GM12878 (cell line): ENCODE measurements at places on chromosomes 11 and 22. TPM values are rescaled to one million over a fixed set of nuclear protein-coding genes. Genes with fewer than 3 reads are reported as not detected.

DNA sequence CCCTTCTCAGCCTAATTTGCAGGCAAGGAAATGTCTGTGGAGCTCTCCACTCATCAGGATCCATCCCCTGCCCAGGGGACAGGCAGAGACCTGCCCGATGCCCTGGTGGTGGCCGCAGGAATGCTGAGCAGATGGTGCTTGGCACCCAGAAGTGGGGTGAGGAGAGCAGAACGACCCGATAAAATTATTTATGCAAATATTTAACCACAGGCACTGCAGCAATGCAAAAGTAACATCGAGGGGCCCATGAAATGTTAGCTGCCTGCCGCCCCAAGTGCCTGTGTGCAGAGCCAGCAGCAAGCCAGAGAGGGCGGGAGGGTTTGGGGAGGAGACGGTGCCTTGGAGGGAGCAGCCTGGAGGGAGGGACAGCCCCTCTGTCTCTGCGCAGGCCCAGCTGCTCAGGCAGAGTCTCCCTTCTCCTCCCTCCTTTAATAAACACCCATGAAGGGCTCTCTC is 205.5 kb downstream of the CTTN start:
- no peak for DNase-seq

DNA sequence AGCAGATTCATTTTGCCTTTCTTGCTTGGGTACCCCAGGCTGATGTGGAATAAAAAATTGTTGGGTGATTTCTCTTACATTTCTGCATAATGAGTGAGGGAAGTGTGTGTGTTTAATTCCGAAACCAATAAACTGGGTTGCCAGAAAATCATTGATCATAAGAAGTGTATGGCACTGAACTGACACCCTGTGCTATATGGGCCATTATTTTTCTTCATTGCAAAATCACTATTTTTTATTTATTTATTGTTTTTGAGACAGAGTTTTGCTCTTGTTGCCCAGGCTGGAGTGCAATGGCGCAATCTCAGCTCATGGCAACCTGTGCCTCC is 14.6 kb upstream of the HIKESHI start:
- DNase-seq, result no peak

DNA sequence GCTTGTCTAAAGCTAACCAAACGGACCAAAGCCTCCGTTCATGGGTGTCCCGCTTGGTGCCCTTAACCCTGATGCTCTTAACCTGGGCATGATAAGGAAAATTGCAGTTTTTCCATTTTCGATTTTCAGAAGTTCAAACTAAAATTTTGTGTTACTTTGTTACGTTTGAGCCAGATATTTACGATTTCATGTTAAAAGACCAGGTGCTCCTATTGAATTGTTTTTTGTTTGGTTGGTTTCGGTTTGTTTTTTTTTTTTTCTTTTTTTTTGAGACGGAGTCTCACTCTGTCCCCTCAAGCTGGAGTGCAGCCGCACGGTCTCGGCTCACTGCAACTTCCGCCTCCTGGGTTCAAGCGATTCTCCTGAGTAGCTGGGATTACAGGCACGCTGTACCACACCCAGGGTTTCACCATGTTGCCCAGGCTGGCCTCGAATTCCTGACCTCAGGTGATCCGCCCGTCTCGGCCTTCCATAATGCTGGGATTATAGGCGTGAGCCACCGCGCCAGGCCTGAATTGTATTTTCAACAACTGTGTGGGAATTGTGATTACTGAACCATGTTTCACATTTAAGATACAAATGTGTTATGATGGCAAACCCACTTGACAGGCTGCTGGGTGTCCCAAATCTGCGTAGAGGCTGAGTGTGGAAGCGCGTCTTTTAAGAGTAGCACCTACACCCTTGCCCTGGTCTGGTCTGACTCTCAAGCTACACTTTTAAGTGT is 864 bp upstream of the USP28 start:
- DNase-seq, result no peak

DNA sequence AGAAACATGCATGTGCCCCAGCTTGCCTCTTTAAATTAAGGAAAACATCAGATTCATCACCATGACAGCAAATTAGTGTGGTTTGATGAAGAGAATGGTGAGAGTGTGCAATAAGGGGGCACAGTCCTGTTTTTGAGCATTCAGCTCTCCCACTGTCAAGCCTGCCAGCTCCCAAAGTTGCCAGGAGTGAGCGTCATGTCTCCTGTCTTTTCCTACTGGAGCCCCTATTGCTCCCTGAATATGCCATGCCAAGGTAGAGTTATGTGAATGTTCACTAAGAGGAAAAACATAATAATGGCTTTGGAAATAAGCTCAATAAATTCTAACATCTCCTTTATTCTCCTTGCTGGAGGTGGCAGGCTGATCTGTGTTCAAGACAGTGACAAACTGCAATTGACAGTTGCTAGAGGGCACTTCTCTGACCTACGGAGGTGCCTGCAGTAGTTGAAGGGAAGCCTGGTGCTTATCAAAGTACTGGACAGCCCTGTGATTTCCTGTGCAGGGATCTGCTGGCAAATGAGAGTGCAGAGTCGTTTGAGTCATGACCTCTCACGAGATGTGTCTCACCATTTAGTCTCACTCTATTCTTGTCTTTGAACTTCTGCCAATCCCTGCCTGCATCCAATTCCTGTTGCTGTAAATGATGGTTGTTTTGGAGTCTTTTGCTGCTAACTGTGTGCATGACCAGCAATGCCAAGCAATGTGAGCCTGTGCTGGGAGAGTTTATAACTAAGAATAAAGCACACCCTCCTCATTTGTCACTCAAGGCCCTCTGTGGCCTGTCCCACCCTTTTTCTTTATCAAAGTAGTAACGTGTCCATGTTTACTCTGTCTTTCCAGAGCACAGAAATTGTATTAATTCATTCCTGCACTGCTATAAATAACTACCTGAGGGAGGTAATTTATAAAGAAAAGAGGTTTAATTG is 34.8 kb downstream of the MRGPRX2 start:
- no peak for DNase-seq

- no peak for DNase-seq
Measured at GRCh38 chr11:35056391-35057093, 82.4 kb upstream of the CD44 start.

GRCh38 chr11:62574363-62575071 is 826 bp upstream of the EEF1G start:
- no peak for DNase-seq

DNA sequence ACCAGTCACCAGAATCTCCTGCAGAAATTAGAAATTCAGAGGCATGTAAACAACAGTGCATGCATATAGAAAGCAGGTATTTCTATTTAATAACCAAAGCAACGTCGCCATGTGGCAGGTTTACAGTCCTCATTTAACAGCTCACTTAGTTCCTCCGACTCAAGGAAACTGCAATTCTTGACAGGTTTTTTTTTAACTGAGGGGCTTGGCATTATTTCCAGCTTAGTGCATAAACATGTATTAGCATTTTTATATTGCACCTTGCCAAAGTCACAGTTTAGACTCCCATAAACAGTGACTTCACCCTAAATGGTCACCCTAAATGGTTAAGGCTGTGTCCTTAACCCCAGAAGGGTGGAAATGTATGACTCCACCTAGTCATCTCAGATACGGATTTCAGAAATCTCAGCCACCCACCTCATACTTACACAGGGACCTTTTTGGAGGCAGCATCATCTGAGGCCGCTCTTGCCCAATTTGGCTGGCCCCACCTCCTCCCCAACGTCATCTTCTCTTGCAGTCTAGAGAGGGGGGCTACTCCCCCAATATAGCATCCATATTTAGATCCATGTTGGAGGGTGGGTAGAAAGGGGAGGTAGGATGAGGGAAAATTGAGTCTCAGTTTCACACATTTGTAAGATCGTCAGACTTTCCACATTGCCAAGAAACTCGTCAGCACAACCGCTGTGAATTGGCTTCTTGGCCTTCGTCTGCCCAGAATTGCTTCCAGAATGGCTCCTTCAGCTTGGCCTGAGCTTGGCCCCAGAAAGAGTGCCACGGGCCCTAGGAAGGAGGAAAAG is 31.8 kb upstream of the SLC35C1 start:
- DNase-seq, result no peak

DNA sequence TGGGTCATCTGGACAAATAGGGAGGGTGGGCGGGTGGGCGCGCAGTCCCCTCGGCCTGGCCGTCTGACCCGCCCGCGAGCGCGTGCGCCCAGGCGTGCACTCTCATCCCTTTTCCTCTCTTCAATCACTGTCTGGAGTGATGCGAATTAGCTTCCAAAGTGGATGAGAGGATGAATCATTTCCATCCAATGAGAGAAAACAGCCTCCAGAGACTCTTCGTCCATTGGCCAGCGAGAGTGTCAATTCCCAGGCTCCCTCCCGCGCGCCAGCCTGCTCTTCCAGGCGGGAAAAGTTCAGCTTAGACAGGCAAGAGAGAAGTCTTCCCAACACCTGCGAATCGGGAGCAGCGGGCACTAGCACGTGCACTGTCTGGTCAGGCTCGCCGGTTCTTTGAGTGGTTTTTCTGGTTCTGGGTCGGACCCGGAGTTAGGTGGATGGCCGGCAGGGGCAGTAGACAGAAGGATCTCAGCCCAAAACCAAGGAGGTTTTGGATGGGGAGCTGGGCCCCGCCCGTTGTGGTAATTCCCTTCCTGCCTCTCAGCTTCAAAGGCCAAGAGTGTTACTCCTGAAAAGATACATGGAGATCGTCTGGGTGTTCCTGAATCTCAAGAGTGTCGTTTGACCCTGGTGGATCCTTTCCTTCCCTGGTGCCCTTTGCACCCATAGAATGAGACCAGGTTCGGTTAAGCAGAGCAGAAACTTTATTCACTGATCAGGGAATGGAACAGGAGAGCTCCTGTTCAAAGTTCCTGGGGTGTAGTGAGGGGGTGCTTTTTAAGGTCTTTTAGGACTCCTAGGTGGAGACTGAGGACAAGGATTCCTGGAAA is 33.4 kb upstream of the GLYATL1 start:
- no peak for DNase-seq

DNA sequence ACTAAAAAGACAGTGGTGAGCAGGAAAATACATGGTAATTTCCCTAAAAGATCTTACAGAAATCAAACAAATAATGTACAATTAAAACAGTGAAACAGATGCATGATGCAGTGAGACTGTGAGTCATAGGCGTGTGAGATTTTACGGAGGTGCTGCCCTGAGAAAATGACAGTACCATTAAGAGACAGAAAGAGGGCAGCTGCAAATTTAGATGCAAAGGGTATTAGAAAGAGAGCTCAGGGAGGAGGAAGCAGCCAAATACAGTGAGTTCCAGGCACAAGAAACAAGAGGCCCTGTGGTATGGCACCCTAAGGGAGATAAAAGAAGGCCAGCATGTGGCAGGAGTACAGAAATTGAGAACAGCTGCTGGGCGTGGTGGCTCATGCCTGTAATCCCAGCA is 88.5 kb upstream of the FIBIN start:
- no peak for DNase-seq

DNA sequence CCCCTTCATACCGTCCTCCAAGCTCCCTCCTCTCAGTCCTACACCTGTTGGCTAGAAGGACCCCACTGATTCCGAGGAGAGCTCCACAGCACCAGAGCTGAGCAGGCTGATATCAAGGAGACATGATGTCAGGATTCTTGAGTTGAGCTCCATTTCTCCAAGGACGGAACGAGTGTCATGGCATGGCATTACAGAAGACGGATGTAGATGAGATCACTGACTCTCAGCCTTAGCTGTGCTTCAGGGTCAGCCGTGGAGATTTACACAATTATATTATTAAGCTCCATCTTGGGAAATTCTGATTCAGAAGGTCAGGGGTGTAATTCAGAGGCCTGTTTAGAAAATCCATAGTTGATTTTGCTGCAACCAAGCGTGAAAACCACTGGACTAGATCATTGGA is 428.9 kb upstream of the B3GAT1 start:
- DNase-seq, result no peak

DNA sequence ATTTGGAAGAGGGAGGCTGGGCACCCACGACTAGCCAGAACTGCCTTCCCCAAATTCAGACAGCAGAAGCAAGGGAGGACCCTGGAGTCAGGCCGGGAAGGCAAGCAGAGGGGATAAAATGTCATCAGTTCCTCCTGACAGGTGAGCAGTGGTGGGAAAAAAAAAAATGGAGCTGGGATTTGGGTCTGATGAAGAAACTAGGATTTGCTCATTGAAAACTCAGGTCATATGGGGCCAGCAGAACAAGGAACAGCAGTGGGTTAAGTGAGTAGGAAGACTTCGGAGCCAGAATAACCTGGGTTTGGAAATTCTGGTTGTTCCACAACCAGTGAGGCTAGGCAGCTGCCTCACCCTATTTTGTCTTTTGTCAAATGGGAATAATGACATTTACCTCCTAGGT is 28.9 kb upstream of the DRD2 start:
- DNase-seq, result no peak

DNA sequence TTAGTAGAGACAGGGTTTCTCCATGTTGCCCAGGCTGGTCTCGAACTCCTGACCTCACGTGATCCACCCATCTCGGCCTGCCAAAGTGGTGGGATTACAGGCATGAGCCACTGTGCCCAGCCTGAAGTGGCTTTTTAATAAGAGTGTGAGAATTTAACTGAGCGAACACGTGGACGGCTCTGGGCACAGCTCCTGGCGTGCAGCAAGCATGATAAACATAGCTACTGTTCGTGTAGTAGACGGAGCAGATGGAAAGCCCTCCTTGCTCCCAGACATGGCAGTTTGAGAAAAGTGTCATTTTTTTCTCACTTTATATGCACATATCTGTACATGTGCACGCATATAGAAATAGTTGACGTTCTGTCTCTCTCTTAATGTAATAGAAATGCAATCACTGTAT is 7.0 kb downstream of the EMID1 start:
- DNase-seq, result no peak

GRCh38 chr22:49111085-49111484 is 716.6 kb downstream of the BRD1 start:
- DNase-seq, result no peak

DNA sequence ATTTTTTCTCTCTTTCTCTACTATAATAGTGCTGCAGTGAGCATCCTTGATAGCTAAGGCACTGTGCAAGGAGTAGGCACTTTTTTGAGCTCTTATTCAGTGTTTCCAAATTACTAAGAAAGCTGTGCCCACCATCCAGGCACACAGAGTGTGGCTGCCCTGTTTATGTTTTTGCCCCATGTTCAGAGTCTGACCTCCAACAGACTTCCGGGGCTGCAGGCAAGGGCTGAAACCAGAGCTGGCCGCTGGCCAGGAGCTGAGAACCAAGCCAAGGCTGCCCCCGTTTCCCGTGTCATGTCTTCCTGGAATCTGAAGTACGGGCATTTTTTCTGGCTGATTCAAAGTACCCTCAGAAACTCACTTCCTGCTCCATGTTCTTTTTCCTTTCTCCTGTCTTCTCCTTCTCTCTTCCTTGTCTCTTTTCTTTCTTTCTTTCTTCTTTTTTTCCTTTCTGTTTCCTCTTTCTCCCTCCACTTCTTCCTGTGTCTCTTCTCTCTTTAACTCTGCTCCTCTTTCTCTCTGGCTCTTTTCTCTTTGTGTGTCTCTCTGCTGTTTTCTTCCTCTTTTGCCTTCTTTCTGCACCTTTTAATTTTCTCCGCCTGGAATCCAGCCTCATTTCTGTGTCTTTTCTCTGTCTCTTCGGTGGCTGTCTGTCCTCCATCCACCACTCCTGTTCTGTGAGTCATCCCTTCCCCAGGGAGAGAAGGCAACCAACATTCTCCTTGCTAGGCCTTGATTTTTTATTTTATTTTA is 17.0 kb upstream of the KCTD14 start:
- no peak for DNase-seq

The L3MBTL2 gene
- total RNA-seq, result 31.6 and 32.9 TPM in 2 replicates

The SIK3 gene
- total RNA-seq, result 24.5 and 31.9 TPM in 2 replicates

The ACRV1 gene
- 0.21 TPM in 1 of 2 replicates, not detected in the other for total RNA-seq

The RAG2 gene
- not detected in 2 replicates for total RNA-seq

The MPZL3 gene
- total RNA-seq, result 5.6 and 6.4 TPM in 2 replicates

The MRGPRX3 gene
- total RNA-seq, result not detected in 2 replicates

The CHRNA10 gene
- total RNA-seq, result 0.93 and 1.5 TPM in 2 replicates
